ENCODE measurements at places on chromosomes 6 and 20. TPM values are rescaled to one million over a fixed set of nuclear protein-coding genes. Genes with fewer than 3 reads are reported as not detected.

- H3K4me3 ChIP-seq: no peak overlapping the region
- H3K27me3 ChIP-seq: no peaks in the 10 kb centered on the region
- peak; percentile 66 for DNase-seq
- peak overlapping the region; percentile 89 for H3K27ac ChIP-seq
These were observed 1.5 kb upstream of the GGT7 start for GRCh38 chr20:34874094-34874654.

The TAGAP gene
- total RNA-seq: 1.2 TPM

The KCNQ5 gene
- total RNA-seq: 0.11 TPM

DNA sequence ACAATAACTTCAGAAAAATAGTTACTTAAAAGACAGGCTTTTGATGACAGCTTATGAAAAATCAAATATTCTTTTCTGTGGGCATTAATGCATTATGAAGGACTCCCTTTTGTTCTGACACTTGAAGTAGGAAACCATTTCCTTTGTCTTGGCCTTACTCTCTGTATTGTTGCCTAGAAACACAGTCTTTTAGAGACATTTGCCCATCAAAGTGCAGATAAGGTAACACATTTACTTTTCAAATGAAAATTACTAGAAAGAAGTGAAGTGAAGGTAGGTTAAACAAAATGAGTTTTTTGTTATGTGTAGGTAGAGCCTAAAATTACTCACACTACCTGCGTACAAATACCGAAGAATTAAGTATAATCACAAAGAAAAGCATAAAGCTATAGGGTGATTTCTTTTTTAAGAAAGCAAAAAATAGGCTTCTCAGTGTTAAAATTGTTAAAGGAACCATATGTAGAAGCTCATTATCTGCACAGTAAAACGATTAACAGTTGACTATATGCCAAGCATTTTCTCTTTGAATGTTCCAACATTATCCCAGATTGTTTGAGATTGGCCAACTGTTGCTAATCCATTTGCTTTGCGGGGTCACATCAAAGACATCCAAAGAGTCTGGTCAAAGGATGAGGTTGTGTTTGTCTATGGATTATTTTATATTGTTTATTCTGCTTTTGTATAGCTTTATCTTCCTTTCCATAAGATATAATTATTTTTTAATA, 542.0 kb upstream of the RNF217 start:
- no peaks in the 10 kb centered on the region for H3K4me1 ChIP-seq
- H3K36me3 ChIP-seq: no peaks in the 10 kb centered on the region
- no peak overlapping the region for H3K4me3 ChIP-seq
- DNase-seq: no peak
- no peaks in the 10 kb centered on the region for H3K27me3 ChIP-seq

The SUMO4 gene
- total RNA-seq: 0.27 TPM

GRCh38 chr6:129100164-129100563, 217.2 kb downstream of the LAMA2 start:
- H3K27me3 ChIP-seq: no peaks in the 10 kb centered on the region
- peaks cover 85% of the 10 kb centered on the region for H3K4me1 ChIP-seq
- no peak overlapping the region for H3K4me3 ChIP-seq
- H3K36me3 ChIP-seq: peaks cover 9% of the 10 kb centered on the region

The RPS6KA2 gene
- total RNA-seq: 77.2 TPM

DNA sequence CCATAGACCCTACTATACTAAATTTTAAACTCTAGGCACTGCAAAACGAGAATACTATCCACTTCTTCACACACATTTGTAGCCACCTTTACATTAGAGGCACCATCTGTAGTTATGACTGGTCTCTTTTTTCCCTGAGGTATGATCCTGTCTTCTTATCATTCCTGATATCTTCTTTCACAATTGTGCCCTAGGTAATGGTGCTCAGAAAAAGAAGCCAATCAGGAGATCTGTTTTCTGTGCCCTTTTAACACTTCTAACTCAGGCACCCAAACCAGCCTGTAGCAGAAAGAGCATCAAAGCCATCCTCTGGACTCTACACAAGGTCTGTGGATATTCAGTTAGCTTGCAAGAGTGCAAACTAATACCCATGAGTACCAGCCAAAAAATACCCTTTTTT, 149.7 kb upstream of the SGK1 start:
- H3K36me3 ChIP-seq: no peaks in the 10 kb centered on the region
- no peak overlapping the region for H3K4me3 ChIP-seq
- H3K27me3 ChIP-seq: no peaks in the 10 kb centered on the region
- H3K27ac ChIP-seq: no peak overlapping the region

Data from left ventricle myocardium inferior (tissue), 1 donor.